Hepatocyte (in vitro differentiated cells): ENCODE measurements at places on chromosomes 7 and 10.
A peak's percentile ranks its signal among the peaks of the same experiment; 100 is the strongest.

GRCh38 chr10:10930979-10931743 lies 86.5 kb upstream of the CELF2 start:
- no peaks in the 10 kb centered on the region for H3K36me3 ChIP-seq
- no peaks in the 10 kb centered on the region for H3K4me1 ChIP-seq
- no peak overlapping the region for H3K4me3 ChIP-seq
- DNase-seq = peak; percentile 24

GRCh38 chr7:21429021-21429420 lies 1.1 kb downstream of the SP4 start:
- no peak overlapping the region for H3K27ac ChIP-seq
- H3K27me3 ChIP-seq = no peaks in the 10 kb centered on the region
- peak overlapping the region; percentile 33 for H3K4me3 ChIP-seq
- H3K36me3 ChIP-seq = no peaks in the 10 kb centered on the region
- no peak for DNase-seq

DNA sequence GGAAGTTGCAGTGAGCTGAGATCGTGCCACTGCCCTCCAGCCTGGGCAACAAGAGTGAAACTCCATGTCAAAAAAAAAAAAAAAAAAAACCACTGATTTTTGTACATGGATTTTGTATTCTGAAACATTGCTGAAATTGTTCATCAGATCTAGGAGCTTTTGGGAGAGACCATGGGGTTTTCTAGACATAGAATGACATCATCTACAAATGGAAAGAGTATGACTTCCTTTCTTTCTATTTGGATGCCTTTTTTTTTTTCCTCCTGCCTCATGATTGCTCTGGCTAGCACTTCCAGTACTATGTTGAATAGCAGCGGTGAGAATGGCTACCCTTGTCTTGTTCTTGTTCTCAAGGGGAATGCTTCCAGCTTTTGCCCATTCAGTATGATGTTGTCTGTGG lies 89.1 kb downstream of the ANLN start:
- no peak for DNase-seq
- H3K36me3 ChIP-seq = no peaks in the 10 kb centered on the region
- H3K27ac ChIP-seq = no peak overlapping the region
- H3K4me1 ChIP-seq = no peaks in the 10 kb centered on the region

GRCh38 chr7:141071855-141072547 lies 1.9 kb upstream of the TMEM178B start:
- H3K36me3 ChIP-seq = no peaks in the 10 kb centered on the region
- DNase-seq = no peak
- no peak overlapping the region for H3K27ac ChIP-seq
- peaks cover 77% of the 10 kb centered on the region for H3K27me3 ChIP-seq
- H3K4me1 ChIP-seq = peaks cover 20% of the 10 kb centered on the region

DNA sequence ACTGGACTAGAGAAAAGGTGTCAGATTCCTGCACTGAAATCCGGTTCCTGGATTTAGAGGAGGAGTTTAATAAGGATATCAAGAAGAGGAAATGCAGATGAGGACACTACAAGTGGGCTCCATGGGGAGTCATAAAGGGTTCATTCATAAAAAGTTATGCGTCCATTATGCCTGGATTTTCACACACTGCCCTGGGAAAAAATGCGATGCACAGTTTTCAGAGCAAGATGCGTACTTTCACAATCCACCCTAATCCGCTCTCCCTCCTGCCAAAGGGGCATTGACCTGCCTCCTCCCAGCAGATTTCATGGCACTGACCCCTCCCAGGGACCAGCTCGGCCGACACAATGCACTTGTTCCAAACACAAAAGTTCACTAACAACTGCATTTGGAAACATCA lies 42.2 kb upstream of the OPALIN start:
- H3K4me1 ChIP-seq = peaks cover 3% of the 10 kb centered on the region
- H3K27ac ChIP-seq = no peak overlapping the region
- DNase-seq = no peak
- H3K4me3 ChIP-seq = no peak overlapping the region
- peaks cover 53% of the 10 kb centered on the region for H3K27me3 ChIP-seq
- no peaks in the 10 kb centered on the region for H3K36me3 ChIP-seq

GRCh38 chr10:90227217-90227656 lies 525.8 kb downstream of the KIF20B start:
- no peak for DNase-seq
- H3K27me3 ChIP-seq = no peaks in the 10 kb centered on the region
- H3K27ac ChIP-seq = no peak overlapping the region
- no peak overlapping the region for H3K4me3 ChIP-seq

- no peaks in the 10 kb centered on the region for H3K27me3 ChIP-seq
- no peak for DNase-seq
- no peak overlapping the region for H3K27ac ChIP-seq
- no peak overlapping the region for H3K4me3 ChIP-seq
Observed at GRCh38 chr10:113767222-113767621, 15.7 kb downstream of the PLEKHS1 start.

DNA sequence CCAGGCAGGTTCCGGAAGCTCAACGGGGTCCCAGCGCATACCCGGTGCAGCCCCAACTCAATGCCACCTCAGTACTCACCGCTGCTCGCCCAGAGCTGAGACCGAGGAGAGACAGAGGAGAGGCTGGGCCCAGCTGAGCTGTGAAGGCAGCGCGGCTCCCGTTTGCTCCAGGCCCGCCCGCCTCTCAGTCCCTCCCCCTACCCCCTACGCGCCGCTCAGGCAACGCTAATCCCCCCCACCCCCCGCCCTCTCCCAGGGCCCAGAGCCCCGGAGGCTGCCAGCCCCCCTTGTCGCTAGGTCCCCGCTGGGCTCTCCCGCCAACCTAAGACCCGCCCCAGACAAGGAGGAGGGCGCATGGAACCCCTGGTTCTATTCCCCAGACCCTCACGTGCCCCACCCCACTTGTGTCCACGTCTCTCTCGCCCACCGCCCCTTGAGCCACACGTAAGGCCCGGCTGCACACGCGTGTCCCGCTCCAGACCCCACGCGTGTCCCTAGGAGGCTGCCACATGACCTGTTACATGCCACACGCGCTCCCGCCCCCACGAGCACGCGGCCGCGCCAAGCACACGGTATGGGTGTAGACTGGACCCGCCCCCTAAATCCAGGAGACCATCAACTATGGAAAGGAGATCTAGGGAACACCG lies at the start of gene PSD:
PSD (minus strand) TSS at position 164 of the 647 bp plus-strand sequence. CDS start 1,747 bp downstream, outside the sequence.
- H3K4me1 ChIP-seq = peaks cover 24% of the 10 kb centered on the region
- H3K4me3 ChIP-seq = peak within 1 kb of the TSS; percentile 63
- H3K27ac ChIP-seq = no peak within 1 kb of the TSS
- no peak for DNase-seq
- H3K27me3 ChIP-seq = peaks cover 14% of the 10 kb centered on the region

GRCh38 chr10:23191764-23192711 lies at the start of gene PTF1A:
Gene PTF1A, plus strand, starts transcription at chr10:23192312. Its CDS starts 219 bp downstream, at chr10:23192531.
- no peaks in the 10 kb centered on the region for H3K36me3 ChIP-seq
- no peak within 1 kb of the TSS for H3K27ac ChIP-seq
- H3K27me3 ChIP-seq = peaks cover 91% of the 10 kb centered on the region
- H3K4me1 ChIP-seq = no peaks in the 10 kb centered on the region

DNA sequence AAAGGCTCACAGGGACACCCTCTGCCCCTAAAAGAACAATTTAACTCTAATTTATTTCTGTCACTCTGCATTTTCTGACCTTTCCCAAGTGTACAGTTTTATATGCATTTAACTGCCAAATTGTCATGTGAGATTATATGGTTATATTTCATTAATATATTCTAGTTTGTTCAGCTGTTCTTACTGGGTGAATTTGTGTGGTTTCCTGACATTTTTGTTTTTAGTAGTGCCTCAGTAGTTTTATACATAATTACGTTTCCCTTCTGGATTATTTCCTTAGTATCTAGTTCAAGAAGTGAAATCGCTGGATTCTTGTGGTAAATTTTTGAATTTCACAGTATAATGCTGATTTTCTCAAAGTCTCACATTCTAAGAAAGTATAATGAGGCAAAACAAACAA lies 41.3 kb downstream of the EGFR start:
- no peaks in the 10 kb centered on the region for H3K36me3 ChIP-seq
- H3K4me1 ChIP-seq = peaks cover 8% of the 10 kb centered on the region
- H3K27me3 ChIP-seq = no peaks in the 10 kb centered on the region
- no peak overlapping the region for H3K27ac ChIP-seq
- DNase-seq = no peak

GRCh38 chr10:70758757-70759514 lies 26.2 kb downstream of the TBATA start:
- no peak overlapping the region for H3K4me3 ChIP-seq
- no peaks in the 10 kb centered on the region for H3K4me1 ChIP-seq
- H3K36me3 ChIP-seq = no peaks in the 10 kb centered on the region
- H3K27ac ChIP-seq = no peak overlapping the region

GRCh38 chr7:75565132-75565837 lies 73.2 kb downstream of the SPDYE5 start:
- H3K4me3 ChIP-seq = no peak overlapping the region
- H3K36me3 ChIP-seq = no peaks in the 10 kb centered on the region
- no peaks in the 10 kb centered on the region for H3K27me3 ChIP-seq
- H3K4me1 ChIP-seq = no peaks in the 10 kb centered on the region
- peak overlapping the region; percentile 45 for H3K27ac ChIP-seq
- DNase-seq = peak; percentile 56

DNA sequence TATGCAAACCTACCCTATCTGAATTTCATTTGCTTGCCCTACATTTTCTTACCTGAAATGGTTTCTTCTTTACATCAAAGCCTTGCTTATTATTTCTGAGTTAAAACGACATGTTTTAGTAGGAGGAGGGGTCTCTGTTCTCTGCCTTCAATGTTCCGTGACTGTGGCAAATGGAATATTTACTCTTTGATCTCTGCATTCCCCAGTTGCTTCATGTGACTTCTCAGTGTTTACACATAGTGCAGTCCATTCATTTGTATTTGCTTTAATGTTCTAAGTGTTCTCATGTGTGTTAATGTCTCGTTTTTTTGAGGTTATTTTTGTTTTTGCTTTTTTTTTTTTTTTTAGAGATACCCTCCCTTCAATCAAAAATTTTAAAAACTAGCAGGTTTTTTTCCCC lies 75.8 kb downstream of the GNAI1 start:
- DNase-seq = peak; percentile 42
- no peaks in the 10 kb centered on the region for H3K36me3 ChIP-seq
- H3K27me3 ChIP-seq = no peaks in the 10 kb centered on the region
- no peak overlapping the region for H3K4me3 ChIP-seq
- H3K4me1 ChIP-seq = peaks cover 15% of the 10 kb centered on the region

DNA sequence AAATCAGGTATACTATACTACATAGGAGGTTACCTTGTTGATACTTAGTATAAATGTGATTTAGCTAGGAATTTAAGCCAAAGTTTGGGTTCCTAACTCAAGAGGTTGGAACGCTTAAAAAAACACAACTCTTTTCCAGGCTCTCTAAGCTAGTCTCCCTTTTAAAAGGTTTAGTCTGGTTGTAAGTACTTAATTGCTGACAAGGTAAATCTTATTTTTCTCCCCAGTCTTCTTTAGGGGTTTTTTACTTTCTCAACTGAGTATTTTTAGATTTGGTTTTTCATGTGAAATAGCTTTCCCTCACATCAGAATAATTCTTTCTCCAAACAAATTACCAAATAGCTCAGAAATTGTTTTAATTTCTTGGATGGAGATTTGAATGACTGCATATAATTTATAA lies 20.8 kb upstream of the CTTNBP2 start:
- DNase-seq = no peak
- H3K27me3 ChIP-seq = no peaks in the 10 kb centered on the region
- H3K27ac ChIP-seq = no peak overlapping the region
- no peak overlapping the region for H3K4me3 ChIP-seq
- H3K36me3 ChIP-seq = no peaks in the 10 kb centered on the region
- H3K4me1 ChIP-seq = peaks cover 7% of the 10 kb centered on the region

DNA sequence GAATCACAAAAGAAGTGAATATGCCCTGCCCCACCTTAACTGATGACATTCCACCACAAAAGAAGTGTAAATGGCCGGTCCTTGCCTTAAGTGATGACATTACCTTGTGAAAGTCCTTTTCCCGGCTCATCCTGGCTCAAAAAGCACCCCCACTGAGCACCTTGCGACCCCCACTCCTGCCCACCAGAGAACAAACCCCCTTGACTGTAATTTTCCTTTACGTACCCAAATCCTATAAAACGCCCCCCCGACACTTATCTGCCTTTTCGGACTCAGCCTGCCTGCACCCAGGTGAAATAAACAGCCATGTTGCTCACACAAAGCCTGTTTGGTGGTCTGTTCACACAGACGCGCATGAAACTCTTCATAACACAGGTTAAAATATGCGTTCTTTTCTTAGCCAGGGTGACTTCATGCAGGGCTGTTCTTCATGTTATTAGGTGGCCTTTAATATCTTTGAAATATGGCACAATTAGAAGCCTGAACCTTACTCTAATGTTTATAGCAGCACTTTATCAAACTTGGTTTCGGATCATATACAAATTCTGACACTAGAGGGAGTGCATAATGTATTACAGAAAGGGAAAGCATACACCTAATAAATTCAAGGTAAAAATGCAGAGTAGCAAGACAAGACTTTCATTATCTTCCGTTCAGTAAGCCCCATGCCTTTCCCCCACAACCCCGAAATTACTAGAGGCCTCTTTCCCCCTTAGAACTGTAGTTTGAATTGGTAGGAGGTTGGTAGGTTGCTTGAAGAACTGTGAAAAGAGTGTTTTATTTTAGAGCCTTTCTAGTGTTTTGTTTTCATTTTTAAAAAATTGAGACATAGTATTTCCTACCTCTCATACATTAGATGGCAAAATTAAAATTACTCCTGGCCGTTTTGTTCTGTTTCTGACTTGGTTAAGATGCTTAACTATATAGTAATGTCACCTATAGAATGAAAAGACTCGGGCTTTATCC lies 117.9 kb downstream of the NPY start:
- H3K27me3 ChIP-seq = no peaks in the 10 kb centered on the region
- no peaks in the 10 kb centered on the region for H3K4me1 ChIP-seq
- H3K27ac ChIP-seq = no peak overlapping the region

DNA sequence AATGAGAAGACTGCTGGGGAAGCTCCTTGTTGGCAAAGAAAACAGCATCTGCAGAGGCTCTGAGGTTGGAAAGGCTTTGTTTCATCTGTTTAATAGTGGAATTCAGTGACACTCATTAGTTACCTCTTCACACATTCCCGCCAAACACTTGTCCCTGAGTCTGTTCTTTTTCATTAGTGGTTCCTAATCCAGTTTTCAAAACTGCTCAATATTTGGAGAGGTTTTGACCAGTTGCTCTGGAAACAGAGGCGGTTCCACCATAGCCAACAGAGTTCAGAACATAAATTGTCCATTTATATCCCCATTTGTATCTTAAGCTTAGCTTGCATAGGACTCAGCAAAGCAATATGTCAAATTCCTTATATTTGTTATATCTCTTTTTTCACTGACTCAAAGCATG lies 754.6 kb downstream of the AUTS2 start:
- no peak overlapping the region for H3K4me3 ChIP-seq
- no peak for DNase-seq
